Tibial nerve (tissue), 4 donors: ENCODE measurements at places on chromosomes 4 and X. TPM values are rescaled to one million over a fixed set of nuclear protein-coding genes. Genes with fewer than 3 reads are reported as not detected.

NMU gene
- 1.3 TPM for total RNA-seq

ERCC6L gene
- not detected for total RNA-seq

DNA sequence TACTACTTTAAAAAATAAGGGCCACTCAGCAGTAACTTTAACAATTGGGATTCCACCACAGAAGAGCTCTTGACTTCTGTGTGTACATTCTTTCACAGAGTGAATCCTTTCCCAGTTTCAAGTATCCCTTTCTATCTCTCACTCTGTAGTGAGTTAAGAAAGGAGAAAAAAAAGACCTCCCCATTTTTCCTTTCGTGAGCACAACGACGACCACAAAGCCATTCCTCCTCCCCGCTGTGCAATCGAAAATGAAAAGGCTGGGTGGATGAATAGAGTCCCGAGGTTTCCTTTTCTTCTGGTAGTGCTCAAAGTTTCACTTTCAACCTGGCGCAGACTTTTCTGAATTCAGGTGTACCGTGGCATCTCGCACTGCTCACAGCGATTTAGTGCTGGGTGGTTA is 58.0 kb downstream of the TAB3 start:
- no peak for DNase-seq
- H3K4me1 ChIP-seq: no peaks in the 10 kb centered on the region
- peaks cover 23% of the 10 kb centered on the region for H3K36me3 ChIP-seq

- H3K4me3 ChIP-seq: peak overlapping the region; percentile 53
- no peaks in the 10 kb centered on the region for H3K27me3 ChIP-seq
- no peaks in the 10 kb centered on the region for H3K36me3 ChIP-seq
- H3K4me1 ChIP-seq: peaks cover 36% of the 10 kb centered on the region
- no peak for DNase-seq
- no peak overlapping the region for H3K27ac ChIP-seq
These were observed 1.6 kb downstream of the KIT start for GRCh38 chr4:54659313-54659712.

DNA sequence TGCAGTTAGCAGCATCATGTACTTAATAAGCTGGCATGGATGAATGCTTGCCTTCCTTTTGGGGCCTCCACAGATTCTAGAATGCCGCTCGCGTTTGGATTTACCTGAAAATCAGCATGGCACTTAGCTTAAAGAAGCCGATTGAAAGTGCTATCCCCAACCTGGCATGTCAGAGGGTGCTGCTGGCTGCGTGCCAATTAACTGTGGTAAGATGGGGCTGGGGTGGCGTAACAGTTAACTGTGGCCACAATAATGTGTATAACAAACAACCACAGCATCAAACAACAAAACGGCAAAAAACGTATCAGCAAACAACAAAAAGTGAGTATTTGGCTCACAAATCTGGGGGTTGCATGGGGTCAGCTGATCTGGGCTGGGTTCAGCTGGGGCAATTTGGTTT is 70.5 kb downstream of the CBLL2 start:
- H3K4me1 ChIP-seq: no peaks in the 10 kb centered on the region
- H3K4me3 ChIP-seq: no peak overlapping the region
- no peaks in the 10 kb centered on the region for H3K36me3 ChIP-seq
- no peaks in the 10 kb centered on the region for H3K27me3 ChIP-seq
- H3K27ac ChIP-seq: no peak overlapping the region

DNA sequence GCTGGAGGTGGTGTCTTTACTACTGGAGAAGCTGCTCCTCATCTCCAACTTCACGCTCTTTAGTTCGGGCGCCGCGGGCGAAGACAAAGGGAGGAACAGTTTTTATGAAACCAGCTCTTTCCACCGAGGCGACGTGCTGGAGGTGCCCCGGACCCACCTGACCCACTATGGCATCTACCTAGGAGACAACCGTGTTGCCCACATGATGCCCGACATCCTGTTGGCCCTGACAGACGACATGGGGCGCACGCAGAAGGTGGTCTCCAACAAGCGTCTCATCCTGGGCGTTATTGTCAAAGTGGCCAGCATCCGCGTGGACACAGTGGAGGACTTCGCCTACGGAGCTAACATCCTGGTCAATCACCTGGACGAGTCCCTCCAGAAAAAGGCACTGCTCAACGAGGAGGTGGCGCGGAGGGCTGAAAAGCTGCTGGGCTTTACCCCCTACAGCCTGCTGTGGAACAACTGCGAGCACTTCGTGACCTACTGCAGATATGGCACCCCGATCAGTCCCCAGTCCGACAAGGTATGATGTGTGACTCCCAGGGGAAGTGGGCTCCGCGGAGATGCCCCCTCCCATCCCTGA is 634 bp downstream of the LRAT start:
- H3K27me3 ChIP-seq: peaks cover 36% of the 10 kb centered on the region
- H3K4me3 ChIP-seq: peak overlapping the region; percentile 31
- H3K36me3 ChIP-seq: no peaks in the 10 kb centered on the region

GRCh38 chr4:146638786-146639505 is at the start of gene POU4F2:
TSS of gene POU4F2 (plus strand) at chr4:146638893. CDS start at chr4:146639141, 248 bp downstream.
- H3K27ac ChIP-seq: no peak within 1 kb of the TSS
- DNase-seq: no peak
- peak within 1 kb of the TSS; percentile 39 for H3K4me3 ChIP-seq

- H3K27me3 ChIP-seq: no peaks in the 10 kb centered on the region
- no peaks in the 10 kb centered on the region for H3K4me1 ChIP-seq
- DNase-seq: no peak
These were observed 32.0 kb upstream of the MTMR8 start for GRCh38 chrX:64427281-64427680.
